ENCODE measurements at places on chromosomes 7 and 10. TPM values are rescaled to one million over a fixed set of nuclear protein-coding genes. Genes with fewer than 3 reads are reported as not detected.

GRCh38 chr7:113856010-113856409, 62.8 kb downstream of the PPP1R3A start:
- DNase-seq: no peak

DNA sequence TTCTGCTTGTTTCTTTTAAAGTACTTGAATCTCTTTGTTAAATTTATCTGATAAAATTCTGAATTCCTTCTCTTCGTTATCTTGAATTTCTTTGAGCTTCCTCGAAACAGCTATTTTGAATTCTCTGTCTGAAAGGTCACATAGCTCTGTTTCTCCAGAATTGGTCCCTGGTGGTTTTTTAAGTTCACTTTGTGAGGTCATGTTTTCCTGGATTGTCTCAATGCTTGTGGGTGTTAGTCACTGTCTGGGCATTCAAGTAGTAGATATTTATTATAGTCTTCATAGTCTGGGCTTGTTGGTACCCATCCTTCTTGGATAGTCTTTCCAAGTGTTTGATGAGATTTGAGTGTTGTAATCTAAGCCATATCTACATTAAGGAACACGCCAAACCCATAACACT, 1060.6 kb downstream of the LRMDA start:
- DNase-seq: no peak

DNA sequence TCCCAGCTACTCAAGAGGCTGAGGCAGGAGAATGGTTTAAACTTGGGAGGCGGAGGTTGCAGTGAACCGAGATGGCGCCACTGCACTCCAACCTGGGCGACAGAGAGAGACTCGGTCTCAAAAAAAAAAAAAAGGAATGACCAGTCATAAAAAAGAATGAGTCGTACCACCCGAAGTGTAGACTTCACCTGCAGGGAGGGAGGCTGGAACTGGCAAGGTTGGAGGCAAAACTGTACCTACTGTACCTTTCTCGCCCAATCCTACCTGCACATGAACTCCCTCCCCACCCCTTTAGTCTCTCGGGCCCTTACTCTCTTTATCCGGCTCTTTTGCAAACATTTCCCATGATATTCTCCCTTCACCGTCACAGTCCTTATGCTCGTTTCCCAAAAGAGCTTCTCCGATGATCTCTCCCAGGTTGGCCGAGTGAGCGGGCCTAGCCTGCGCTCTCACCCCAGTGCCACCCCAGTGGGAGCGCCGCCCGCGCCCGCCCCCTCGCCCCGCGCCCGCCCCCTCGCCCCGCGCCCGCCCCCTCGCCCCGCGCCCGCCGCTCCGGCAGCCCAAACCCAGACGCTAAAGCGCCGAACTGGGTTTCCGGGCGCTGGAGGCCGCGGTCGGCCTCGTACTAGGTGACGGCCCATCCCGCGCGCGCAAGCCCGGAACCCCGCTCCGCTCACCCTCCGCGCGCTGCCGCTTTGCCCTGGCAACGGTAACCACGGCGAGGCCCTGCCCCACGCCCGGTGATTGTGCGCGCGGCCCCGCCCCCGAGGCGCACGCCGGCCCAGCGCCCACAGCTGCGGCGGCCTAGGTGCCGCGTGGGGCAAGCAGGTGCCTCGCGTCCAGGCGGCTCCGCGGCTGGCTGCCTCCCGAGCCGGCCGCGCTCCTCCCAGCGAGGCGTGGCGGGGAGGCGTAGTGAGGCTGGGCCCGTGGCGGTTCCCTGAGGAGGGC, at the start of gene SMKR1:
Gene SMKR1 (plus strand): TSS at position 772 of the 948 bp plus-strand sequence. CDS start 294 bp downstream, outside the sequence.
- peak; percentile 24 for DNase-seq

GRCh38 chr10:4450981-4451908, 374.8 kb upstream of the AKR1E2 start:
- peak; percentile 41 for DNase-seq

DNA sequence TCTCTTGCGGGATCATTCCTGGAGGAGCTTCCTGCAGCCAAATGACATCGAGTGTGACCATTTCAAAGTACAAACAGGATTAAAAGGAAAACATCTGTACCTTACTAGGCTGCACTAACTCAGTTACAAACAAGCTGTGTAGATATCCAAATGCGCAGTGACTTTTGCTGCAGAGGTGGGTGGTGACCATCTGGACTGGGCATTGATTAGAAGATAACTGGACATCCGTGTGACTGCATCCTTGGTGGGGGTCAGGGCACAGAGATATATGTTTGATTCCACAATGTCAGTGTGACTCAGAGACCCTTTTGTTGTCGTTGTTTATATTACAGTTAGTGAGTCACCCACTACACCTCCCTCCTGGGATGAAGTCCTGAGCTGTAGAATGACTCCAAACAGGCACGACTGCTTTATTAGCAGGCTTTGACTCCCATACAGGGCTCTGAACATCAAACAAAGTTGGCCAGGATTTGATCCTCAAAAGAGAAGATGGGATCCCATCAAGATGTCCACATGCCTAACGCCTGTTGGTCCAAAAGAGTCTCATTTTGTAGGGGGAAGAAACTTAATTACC, 56.7 kb upstream of the SDK1 start:
- no peak for DNase-seq

DNA sequence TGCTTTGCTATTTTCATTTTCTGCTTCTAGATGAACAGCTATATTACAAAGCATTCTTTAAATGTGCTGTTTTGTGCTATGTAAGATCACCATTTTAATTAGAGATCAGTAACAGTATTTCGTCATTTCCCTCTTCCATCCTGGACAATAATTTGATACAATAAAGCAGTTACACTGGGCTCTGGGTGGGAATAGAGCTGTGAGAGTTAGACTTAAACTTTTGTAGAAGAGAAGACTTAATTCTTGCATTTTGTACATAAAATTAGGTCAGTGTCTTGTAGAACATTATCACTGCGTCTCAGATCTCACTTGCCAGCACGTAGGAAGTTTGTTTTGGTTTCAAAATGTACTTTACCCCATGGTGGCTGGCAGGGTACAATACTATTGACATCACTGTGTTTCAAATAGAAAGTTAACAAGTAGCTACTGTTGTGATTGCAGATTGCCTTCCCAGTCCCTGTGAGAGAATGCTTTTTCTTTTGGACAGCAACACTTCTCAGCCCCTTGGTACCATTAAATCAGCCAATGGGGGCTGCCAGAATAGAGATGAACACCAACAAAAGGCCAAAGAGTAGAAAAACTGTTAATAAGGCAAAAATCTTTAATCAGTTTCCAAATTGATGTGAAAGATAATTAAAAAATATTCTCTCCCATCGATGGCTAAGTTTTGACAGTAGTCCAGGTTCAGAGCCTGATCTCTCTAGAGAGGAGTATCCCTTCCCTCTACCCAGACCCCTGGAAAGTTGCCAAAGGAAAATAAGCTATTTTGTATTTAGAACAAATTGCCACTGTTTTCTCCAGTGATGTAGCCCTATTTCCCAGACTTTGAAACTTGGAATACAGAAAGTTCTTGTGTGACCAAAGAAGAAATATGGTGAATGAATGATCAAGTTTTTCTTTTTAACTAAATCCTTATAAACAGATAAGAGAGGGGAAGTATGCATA, 35.1 kb downstream of the SMNDC1 start:
- no peak for DNase-seq

The GRID2IP gene
- polyA plus RNA-seq: 0.10 TPM

The TDRD1 gene
- 0.13 TPM for polyA plus RNA-seq

Measured in forelimb muscle (tissue), 1 donor.